Activated naive CD4-positive, alpha-beta T cell treated with anti-CD3 and anti-CD28 coated beads, Interleukin-2, amount 50 U/mL, for 16 hours (primary cell): ENCODE measurements at places on chromosomes 3 and 15.
A peak's percentile ranks its signal among the peaks of the same experiment; 100 is the strongest.

GRCh38 chr3:186004209-186004608, 66.4 kb upstream of the TRA2B start:
- no peak for DNase-seq

GRCh38 chr3:43215663-43216275, 70.6 kb upstream of the SNRK start:
- DNase-seq = no peak

DNA sequence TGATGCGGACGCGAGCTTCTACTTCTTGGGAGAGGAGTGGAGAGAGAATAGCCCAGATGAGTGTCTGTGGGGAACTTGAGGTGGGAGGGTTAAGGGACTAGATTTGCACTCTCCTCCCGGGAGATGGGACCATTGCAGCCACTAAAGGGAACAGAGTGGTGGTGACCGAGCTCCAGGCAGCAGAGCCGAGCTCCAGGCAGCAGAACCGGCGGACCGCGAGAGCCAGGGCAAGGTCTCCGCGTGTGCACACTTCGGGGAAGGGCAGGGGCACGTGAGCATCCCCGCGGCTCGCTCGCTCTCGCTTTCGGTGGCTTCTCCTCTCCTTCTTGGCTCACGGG, 1.1 kb downstream of the IGDCC3 start:
- DNase-seq = no peak

DNA sequence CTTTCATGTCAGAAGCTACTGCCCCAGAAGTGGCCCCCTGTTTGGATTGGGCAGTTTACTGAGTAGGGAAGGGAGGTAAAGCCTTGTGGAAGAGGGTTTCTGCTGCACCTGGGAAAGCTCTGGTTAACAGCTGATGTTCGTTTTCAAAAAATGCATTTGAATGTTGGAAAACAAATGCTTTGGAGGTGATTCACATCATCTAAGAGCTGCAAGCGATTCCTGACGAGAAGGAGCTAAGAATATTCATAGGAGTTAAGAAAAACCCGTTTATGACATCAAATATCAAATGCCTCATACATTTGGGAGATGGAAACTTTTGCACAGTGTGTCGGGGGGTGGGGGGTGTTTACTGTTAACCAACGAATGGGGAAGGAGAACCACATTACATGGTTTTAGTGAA, 183.8 kb upstream of the NR2F2 start:
- DNase-seq = no peak

- DNase-seq = no peak
These were observed 760.6 kb downstream of the EDEM1 start for GRCh38 chr3:5948084-5948483.

- DNase-seq = no peak
These were observed 242.9 kb upstream of the BHLHE40 start for GRCh38 chr3:4736284-4736861.

DNA sequence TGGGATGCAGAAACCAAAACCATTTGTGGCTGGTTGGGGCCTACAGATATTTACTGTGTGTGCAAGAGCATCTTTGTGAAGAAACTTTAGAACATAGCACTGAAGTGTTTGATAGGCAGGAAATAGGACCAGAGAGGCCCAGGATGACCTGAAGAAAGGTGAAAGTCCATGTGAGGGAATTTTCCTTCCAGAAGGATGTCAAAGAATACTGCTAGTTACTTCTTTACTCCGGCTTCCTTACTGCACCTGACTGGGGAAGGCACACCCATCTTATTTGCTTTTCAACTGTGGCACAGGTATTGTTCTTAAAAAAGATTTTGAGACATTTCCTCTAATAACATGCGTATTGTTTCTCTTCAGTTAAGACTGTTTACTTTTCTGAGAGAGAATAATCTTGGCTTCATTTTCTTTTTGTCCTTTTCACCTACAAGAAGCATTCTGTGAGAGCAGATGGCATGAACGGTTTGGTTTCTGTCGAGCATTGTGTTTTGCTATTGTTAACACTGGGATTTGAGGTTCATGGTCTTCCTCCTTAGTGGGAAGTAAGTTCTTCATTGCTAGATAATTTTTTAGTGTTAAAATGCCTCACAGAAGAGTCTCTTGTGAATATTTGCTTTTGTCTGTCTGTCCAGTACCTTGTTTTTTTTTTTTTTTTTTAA, 71.5 kb downstream of the SLCO3A1 start:
- DNase-seq = no peak

GRCh38 chr3:183378008-183378407, 50.4 kb downstream of the MCF2L2 start:
- DNase-seq = no peak

DNA sequence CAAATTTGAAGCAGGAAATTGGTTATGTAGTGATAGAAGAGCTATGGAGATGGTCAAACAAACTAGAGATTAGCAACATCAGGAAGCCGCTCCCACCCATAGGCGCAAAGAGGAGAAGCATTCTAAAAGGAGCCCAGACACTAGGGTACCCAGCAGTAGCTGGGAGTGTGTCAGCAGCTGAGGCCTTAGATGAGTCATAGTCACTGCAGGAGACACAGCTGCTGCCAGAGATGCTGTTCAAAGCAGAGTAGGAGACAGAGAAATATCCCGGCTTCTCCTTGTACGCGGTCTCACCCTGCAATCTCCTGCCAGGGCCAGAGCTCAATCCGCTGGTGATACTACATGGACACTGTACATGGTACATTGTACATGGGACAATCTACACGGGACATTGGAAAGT, 61.9 kb downstream of the VGLL3 start:
- no peak for DNase-seq

- no peak for DNase-seq
These were observed 77.3 kb downstream of the RORA start for GRCh38 chr15:61151791-61152190.

DNA sequence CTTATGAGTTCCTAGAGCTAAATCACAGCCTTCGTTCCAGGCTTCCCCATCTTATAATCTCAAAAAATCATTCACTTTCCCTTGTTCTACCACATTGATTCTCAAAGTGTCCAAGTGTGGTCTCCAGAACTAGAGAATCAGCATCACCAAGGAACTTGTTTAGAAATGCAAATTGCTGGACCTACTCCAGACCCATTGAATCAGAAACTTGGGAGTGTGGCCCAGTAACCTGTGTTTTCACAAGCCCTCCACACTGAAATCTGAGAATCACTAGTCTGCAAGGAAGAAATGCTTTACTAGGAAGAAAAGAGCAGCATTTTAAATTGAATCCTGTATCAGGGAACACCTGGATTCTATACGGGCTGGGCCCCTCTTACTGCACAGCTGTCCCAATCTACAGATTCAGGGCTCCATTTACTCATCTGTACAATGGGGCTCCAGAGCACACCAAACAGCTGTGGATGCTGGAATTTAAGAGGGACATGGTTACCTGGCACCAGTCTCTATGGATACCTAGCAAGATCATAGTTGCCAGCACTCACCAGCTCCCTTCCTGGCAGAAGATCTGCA, 3.9 kb downstream of the MEGF11 start:
- DNase-seq = no peak

- no peak for DNase-seq
These were observed 179.6 kb downstream of the NSMCE3 start for GRCh38 chr15:29089731-29090616.

- no peak for DNase-seq
These were observed 50.1 kb upstream of the TRIM42 start for GRCh38 chr3:140627756-140628155.

GRCh38 chr3:129320825-129321487, 42.3 kb downstream of the HMCES start:
- DNase-seq = no peak

GRCh38 chr15:63473007-63473748, 31.2 kb upstream of the USP3 start:
- no peak for DNase-seq

DNA sequence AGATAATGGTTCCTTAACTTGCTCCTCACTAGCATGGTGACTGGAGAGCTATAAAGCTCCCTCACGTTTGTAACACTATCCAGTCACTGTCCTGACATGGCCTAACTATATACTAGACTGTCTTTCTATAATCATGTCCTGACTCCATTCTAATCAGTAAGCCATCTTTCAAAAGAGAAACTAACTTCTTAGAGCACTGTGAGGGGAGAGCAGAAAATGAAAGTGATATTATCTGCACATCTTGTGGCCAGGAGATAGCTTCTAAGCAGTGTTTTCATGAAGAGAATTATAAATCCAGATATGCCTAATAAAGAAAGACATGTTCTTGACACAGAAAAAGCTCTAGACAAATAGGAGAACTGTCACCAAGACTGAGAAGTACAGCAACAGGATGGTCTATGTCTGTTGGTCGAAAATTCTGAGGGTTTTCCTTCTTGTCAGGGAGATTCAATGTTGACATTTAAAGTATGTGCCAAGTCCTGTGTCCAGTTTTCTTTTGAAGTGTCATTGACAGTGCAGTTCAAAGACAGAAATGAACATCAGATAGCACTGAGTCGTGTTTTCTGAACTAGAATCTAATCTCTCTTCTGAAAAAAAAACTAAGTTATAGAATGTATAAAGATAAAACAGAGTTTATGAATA, 230.6 kb upstream of the PEX5L start:
- DNase-seq = no peak

- peak; percentile 44 for DNase-seq
These were observed 44.0 kb downstream of the ZBTB38 start for GRCh38 chr3:141412087-141412935.

GRCh38 chr3:136152963-136153362, 43.2 kb downstream of the MSL2 start:
- DNase-seq = no peak

GRCh38 chr3:124063197-124063909, 71.4 kb upstream of the ROPN1 start:
- no peak for DNase-seq

DNA sequence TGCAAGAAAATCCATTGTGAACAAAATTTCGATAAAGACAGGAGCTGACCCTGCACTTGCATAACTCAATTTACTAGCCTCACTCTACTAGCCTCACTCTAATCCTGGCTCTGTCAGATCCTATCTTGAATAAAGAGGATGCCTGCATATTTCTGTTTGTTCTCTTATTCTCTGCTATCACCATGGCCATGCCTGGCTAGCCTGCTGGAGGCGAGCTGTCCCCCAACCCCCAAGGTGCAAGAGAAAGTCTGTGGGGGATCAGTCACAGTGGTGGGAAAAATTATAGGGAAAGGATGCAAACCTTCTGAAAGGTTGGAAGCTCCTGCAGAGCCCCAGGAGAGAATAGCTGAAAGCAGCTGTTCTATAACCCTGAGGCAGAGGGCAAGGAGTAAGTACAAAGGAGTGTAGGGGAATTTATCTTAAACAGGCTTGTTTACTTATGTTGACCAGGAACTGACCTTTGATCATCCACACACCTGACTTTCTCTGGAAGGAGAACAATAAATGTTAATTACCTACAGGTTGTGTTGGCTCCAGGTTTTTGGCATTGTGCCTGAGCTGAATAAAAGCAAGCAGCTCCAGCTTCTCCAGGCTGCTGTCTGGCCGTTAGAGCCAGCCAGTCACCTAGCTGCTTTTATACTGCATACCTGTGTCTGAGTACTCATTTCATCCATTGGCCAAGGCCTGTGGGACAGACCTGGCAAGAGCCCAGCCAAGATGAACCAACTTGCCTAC, 137.7 kb upstream of the RASGRP1 start:
- DNase-seq = no peak

DNA sequence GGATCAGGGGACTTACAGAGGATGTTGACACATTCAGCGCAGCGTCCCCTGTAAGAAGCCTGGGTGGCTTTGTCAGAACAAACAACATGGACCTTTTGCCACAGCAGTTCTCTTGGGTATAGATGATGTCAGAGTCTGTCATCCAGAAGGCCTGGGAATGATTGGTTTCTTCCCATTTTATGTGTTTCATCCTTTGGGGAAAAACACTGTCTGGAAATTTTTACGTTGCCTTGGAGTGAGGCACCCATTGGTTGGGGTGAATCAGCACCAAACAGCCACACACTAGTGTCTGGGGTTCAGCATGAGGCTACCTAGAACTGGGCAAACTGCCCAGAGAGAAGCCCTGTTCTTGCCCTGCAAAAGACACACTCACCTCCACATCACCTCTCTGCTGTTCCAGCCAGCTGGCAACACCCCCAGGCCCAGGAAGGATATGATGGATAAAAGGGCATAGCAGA, 123.0 kb downstream of the FAM43A start:
- no peak for DNase-seq

GRCh38 chr3:151859905-151860304, 13.5 kb upstream of the SUCNR1 start:
- no peak for DNase-seq

DNA sequence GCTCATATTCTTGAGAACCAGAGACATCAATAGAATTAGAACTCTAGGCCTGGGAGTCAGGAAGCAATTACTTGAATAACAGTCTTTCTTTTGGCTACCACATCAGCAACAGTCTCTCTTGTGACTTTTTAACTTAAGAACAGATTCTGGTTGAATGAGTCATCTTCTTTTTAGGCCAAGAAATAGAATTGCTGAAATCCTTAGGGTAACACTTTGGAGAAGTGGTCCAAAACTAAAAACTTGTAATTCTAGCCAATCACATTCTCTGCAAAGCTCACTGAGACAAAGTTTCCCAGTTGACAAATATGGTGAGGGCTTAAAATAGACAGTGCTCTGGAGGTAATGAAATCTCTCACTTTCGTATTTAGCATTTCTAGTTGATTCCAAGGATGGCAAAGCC, 238.0 kb downstream of the SHOX2 start:
- DNase-seq = no peak

DNA sequence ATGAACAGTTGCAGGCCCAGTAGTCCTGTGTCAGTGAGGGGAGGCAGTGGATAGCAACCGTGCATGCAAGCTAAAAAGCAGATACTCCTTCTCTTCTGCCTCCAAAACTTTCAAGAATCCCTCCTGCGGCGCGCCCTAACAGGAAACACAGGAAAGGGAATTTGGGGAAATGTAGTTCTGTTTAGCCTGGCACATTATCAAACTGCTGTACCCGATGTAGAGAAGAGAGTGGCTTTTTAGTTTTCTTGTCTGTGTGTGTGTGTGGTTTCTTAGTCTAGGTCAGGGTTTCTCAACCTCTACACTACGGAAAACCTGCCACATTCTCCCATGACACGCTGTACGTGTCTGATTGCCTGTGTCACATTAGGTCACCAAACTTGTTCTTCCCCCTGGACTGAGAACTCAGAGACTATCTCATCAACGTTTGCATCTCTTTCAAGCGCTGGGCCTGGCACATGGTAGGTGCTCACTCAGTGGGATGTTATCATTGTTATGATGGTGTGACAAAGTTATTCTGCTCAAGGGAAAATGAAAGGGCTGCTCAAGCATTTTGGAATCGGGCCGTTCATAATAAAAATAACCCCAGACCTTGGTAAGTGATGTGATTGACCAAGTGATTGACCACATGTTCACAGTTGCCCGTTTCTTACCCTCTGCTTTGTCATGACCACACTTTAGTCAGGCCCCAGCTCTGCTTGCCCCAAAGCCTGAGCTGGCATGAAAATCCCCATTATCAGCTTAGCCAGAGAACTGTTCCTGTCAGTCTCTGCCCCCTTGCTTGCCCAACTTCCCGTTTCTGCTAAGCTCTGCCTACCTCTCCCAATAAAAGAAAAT, 33.2 kb downstream of the TM4SF4 start:
- DNase-seq = no peak

GRCh38 chr3:128508852-128509251, 15.9 kb upstream of the GATA2 start:
- no peak for DNase-seq

DNA sequence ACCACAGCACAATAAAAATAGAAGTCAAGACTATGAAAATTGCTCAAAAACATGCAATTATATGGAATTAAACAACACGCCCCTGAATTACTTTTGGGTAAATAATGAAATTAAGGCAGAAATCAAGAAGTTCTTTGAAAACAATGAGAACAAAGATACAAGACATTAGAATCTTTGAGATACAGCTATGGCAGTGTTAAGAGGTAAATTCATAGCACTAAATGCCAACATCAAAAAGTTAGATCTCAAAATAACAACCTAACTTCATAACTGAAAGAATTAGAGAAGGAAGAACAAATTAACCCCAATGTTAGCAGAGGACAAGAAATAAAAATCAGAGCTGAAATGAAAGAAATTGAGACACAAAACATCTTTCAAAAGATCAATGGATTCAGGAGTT, 86.6 kb upstream of the UBP1 start:
- DNase-seq = no peak
